Stimulated activated CD8-positive, alpha-beta memory T cell treated with anti-CD3 and anti-CD28 coated beads, Interleukin-15, amount 100 ng/mL, for 4 hours (primary cell): ENCODE measurements at places on chromosomes 3 and 15.

DNA sequence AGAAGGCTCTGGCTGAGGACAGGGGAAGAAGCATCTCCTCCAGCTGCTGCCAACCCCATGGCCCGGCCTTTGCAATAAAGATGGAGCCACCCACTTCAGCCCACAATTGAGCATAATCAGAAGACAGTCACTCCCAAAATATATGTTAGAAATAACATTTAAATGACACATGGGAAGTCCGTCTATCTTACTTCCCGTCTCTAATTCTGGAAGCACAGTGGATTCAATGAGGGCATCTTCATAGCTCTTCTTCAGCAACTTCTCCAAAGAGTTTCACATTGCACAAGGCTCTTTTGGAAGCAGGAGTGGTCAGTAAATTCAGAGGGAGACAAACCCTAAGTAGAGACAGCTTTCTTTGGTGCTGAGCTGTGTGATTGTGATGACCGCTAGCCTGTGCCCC, 67.0 kb upstream of the SEC61A1 start:
- DNase-seq: no peak

DNA sequence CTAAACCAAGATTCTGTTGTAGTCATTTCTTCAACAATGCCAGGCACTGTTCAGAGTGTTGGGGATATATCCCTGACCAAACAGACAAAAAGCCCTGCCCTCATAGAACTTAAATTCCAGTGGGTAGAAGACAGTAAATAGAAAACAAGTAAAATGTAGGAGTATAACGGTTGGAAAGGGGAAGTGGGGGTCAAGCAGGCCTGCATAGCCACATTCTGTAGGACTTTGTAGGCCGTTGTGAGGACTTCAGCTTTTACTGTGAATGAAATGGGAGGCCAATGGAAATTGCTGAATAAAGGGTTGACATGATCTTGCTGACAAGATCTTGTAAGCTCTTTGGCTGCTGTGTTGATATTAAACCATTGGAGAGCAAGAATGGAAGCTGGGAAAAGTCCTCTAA, 1.8 kb downstream of the MRPS11 start:
- DNase-seq: no peak

GRCh38 chr3:162933656-162934055, 1437.0 kb downstream of the OTOL1 start:
- no peak for DNase-seq

- DNase-seq: no peak
Measured at GRCh38 chr3:150149651-150150051, 179.0 kb upstream of the PFN2 start.

DNA sequence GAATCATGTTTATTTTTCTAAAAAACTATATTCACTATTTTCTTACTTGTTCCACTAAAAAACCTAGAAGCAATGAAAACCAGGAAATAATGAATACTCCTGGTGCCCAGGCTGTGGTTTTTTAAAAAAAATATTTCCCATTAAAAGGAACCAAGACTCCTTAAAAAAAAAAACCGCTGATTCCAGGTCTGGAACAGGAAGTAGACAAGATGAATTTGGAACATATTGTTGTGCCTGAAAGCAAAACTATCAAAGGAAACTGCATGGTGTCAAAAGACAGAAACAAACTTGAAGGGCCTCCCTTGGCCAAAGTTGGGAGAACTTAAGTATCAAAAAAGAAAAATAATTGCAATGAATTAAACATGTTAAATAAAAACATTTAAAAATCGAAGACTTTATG, 245.3 kb upstream of the P2RY1 start:
- DNase-seq: no peak

DNA sequence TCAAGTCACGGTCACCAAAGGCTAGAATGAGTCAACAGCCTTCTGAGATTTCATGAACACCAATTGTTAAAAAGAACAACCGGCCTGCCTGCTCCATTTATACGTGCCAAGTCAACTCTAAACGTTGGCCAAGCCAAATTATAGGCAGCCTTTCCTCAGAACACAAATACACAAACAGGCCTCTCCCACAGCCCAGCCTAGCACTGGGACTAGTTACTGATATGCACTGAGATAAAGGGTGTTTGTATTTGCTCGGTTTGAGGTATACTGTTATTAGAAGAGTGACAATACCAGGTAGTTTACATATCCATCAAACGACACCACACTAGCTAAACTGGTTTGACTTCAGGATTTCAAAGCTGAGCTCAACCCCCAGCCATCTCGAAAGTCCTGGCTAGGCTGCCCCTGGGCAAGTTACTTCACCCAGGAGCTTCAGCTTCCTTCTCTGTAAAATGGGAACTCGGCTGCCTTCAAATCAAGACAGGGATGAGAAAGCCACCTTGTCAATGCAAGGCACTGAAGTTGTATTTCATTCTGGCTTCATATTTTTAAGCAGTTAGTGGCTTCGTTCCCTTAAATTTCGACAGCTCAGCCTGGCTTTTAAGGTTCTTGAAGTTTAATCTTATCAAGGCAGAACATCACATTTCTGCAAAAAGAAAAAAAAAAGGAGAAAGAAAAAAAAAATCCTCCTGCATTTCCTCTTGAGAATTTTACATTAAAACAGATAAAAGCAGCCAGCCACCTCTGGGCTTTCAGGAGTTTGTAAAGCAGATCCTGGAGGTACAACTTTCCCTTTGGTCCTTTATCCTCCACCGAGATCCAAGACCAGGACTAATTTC, 4.0 kb downstream of the TLE3 start:
- no peak for DNase-seq

- no peak for DNase-seq
Measured at GRCh38 chr3:105527535-105527934, 160.8 kb downstream of the ALCAM start.

GRCh38 chr15:88981244-88982215, 68.4 kb upstream of the MFGE8 start:
- no peak for DNase-seq

DNA sequence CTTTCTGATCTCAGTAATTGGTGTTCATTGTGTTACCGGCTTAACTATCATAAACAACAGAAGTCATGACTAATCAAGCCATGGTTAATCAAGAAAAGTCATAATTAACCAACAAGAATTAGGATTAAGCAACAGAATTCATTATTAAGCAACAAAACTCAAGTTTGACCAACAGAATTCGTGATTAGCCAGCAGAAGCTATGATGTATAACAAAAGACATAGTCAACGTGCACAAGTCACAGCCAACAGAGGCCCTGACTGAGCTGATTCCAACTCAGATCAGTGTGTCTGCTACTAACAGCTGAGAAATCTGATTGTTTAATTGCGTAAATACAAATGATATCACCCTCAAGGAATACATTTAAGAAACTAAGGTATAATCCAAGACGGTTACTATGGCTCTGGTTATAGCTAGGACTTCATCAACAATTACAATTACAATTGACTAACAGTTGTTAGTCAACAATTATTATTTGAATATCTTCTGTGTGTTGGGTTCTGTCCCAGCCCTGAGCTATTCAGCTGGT, 67.7 kb downstream of the RARB start:
- no peak for DNase-seq

- no peak for DNase-seq
Measured at GRCh38 chr3:126137490-126138130, 42.8 kb downstream of the ALDH1L1 start.

DNA sequence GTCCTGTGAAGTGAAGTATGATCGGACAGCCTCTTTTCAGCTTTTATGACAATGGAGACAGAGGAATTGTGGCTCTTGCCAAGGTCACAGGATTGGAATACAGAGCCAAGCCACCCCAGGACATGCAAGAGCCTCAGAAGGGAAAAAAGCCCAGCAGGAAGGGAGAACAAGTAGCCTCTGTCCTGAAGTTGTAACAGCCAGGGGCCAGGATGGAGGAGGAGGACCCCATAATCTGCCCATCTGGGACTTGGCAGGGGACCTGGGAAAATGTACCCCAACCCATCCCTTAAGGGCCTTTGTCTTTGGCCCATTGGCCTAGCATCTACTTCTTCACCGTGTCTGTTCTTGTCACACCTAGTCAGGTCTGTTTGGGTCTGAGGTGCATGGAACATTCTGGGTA, 60.4 kb upstream of the POLG start:
- no peak for DNase-seq

GRCh38 chr15:29405564-29405963, 135.9 kb upstream of the NSMCE3 start:
- no peak for DNase-seq

- no peak for DNase-seq
Measured at GRCh38 chr3:4587061-4587837, 94.1 kb downstream of the ITPR1 start.

DNA sequence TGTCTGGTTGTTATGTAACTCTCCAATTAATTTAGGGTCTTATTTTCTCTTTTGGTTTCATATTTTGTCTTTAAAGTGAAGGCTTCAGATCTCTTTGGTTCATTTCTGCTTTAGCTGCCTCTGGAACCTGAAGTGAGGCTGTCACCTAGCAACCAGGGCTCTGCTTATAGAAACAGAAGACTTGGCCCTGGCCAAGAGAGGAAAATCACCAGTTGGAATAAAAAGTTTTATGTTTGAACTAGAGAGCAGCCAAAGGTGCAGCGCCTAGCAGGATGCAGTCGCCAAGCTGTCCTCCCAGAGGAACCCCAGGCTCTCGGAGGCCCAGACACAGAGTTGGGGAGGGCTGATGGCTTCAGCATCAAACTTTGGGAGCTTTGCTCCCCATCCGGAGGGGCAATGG, 41.1 kb downstream of the LYZL4 start:
- no peak for DNase-seq

GRCh38 chr3:87307805-87308204, 31.4 kb upstream of the POU1F1 start:
- no peak for DNase-seq

DNA sequence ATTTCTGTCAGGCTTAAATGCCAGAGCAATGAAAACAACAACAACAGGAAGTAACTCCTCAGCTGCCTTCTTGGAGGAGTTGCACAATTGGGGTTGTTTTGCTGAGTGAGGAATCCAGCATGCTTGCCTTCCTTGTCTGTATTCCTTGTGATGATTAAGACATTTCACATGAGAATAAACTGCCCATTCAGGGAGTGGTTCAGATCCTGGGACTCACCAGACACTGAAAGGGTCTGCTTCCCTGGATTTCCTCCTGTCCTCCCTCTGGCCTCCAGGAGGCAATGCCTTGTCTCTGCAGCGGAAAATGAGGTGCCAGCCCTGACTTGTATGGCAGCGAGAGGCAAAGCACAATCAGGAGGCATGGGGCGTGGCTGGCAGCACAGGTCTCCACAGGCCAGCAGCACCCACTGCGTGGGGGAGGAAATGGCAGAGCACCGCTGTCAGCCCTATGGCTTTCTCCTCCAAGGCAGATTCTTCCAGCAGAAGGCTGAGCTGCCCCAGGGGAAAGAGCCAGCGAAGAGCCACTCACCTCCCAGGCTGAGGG, 41.5 kb downstream of the RBP2 start:
- no peak for DNase-seq

DNA sequence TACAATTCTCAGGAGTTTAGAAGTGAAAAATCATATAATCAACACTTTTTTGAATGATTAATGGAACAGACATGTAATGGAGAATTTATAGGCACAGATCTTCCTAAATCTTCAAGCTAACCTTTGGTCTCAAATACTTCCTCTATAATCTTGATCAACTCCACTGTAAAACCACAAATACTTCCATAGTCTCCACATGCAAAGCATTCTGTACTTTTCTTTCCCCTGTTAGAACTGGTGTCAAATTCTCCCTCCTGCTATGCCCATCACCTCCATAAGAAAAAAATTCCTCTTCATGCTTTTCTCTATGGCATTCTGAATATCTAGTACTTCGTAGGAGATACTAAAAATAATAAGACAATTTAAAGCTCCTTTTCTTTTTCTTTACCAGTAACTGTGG, 214.3 kb downstream of the ADAMTS9 start:
- no peak for DNase-seq

GRCh38 chr3:24160424-24161095, 215.5 kb downstream of the NR1D2 start:
- DNase-seq: no peak

DNA sequence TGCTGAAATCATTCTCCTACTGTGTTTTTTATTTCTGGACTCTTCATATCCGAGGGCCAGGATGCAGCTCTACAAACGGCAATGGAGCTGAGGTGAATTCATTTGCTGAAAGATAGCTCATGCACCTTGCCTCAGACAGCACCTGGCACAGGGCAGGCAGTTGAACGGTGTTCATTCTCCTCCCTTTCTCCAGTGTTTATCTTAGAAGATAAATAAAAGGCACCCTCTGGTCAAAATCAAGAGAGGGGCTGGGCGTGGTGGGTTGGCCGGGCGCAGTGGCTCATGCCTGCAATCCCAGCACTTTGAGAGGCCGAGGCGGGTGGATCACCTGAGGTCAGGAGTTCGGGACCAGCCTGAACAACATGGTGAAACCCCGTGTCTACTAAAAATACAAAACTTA, 79.3 kb upstream of the LMOD3 start:
- no peak for DNase-seq

GRCh38 chr3:57017459-57017845, 43.0 kb upstream of the SPATA12 start:
- DNase-seq: no peak

DNA sequence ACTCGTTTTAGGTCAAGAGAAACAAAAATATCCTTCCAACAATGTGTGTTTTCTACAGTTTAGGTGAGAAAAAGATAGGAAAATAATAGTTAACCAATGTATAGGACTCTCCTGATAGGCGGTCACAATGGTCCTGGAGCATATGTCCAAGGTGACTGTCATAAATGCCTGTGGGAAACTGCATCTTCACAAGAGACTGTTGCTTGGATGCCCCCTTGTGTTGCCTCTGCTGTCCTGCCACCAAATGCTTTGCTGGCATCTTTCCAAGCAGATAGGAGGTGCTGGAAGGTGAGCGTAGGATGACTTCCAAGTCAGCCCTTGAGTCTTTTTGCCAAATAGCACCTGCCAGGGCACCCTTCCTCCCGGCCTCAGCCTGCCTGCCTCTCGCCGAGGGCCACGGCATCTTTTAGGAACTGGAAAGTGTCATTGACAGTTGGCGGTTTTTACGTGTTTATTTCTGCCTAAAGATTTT, 24.1 kb upstream of the SACM1L start:
- DNase-seq: no peak

- DNase-seq: no peak
Measured at GRCh38 chr15:81480645-81481053, 106.6 kb upstream of the TMC3 start.

DNA sequence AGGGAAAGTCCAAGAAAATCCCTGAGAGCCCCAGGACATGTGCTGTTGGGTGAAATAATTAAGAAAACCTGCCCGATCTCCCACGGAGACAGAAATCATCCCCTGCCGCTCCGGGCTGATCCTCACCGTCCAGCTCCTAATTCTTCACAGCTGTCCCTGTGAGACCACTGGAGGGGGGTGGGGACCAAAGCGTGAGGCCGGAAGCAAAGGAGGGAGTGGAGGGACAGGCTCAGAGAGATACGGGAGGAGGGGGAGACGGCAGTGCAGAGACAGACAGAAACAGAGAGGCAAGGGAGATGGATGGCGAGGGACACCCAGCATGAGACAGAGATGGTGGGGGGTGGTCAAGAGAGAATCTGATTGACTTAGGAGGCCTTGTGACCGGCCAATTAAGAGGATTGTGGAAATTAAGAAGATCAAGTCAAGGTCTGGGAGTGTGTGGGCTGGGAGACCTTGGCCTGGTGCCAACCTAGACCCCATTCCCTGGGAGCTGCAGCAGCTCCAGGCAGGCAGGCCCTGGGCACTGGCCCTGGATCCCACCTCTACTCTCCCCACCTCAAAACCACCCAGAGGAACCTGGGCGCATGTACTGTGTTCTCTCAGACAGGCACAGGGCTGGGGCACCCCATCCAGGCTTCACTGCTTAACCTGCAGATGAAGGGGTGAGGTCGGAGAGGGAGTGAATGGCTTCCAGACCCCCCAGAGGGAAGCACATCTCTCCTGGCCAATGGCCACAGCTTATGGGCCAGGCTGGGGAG, 113.2 kb upstream of the ALDH1A3 start:
- no peak for DNase-seq

GRCh38 chr15:51371266-51371665, 29.8 kb downstream of the GLDN start:
- DNase-seq: no peak
